Mesenteric fat pad (tissue), 1 donor: ENCODE measurements at places on chromosomes 5 and 9. TPM values are rescaled to one million over a fixed set of nuclear protein-coding genes. Genes with fewer than 3 reads are reported as not detected.

DNA sequence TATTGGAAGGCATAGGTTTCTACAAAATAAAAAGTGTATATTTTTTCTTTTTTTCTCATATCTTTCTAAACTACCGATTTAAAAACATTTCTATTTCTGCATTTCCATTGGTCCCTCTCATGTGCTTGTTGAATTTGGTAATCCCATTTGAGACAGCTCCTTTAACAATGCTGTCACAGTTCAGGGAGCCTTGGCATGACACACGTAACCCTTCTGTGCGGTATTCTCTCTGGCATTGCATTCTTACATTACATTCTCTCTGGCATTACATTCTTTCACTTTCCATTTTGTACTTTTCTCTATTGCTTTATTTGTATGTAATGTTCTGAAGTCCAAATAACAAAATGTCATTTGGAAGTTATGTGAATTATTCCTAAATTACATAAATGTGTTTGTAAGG lies 150.7 kb upstream of the RASGRF2 start:
- no peak for DNase-seq

DNA sequence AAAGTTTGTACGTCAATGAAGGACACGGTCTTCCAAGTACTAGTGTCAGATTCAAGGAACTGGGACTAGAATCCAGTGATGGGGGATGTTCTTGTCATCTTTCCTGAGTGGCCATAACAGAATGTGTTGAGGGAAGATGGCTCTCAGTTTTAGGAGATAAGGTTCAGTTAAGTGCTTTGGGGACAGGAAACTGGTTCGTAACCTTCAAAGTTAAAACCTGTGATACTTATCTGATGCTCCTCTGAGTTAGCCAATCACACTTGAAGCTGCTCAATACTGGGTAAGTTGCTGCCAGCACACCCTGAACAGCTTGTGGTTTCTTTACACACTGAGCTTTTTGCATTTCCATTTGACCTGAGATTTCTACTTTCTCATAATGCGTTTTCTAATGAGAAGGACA lies 64.4 kb downstream of the PIK3R1 start:
- no peak for DNase-seq

- no peak for DNase-seq
These were observed 29.1 kb downstream of the FGD3 start for GRCh38 chr9:92976431-92976830.

DNA sequence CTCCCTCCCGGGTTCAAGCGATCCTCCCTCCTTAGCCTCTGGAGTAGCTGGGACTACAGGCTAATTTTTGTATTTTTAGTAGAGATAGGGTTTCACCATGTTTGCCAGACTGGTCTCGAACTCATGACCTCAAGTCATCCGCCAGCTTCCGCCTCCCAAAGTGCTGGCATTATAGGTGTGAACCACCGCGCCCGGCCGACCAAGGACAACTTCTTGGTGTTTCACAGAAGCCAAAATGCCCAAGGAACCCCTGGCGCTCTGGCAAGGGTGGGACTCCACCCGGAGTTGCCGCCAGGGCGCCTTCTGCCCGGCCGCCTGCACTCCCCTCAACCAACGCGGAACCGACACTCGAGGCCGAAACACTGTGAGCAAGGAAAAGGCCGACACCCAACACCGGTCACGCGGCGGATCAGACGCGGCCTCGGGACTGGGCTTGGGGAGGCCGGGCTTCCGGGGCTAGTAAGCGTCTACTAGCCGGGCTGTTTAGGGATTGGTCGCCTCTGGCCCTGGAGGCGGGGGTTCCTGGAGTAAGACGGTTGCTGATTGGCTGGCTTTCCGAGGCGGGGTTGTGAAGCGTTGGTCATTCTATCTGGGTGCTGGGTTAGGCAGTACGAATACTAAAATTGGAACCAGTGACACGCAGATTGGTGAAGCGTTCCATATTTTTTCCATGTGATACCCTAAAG lies 7.7 kb upstream of the CFAP157 start:
- peak; percentile 96 for DNase-seq

- no peak for DNase-seq
These were observed 116.6 kb downstream of the DROSHA start for GRCh38 chr5:31415009-31415923.

GRCh38 chr5:490116-491106 lies 33.8 kb downstream of the SLC9A3 start:
- no peak for DNase-seq

DNA sequence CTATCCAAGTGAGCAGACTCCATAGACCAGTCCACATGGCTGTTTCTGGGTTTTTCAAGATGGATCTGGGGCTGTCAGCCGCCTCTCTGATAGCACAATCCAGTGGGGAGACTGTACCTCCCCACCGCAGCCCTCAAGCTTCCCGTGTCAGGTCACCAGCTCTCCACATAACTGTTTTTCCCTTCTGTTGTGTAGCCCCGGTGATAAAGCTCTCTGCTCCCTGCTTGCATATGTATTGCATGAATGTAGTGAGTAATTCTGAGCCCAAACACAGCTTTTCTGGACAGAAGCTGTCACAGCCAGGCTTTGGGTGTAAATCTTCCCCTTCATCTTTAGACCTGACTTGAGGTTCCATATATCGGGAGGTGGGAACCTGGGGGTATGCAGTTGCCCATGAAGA lies 23.1 kb upstream of the CFAP157 start:
- DNase-seq, result no peak

- DNase-seq, result no peak
These were observed 8.2 kb downstream of the DNM1 start for GRCh38 chr9:128211186-128211980.

DNA sequence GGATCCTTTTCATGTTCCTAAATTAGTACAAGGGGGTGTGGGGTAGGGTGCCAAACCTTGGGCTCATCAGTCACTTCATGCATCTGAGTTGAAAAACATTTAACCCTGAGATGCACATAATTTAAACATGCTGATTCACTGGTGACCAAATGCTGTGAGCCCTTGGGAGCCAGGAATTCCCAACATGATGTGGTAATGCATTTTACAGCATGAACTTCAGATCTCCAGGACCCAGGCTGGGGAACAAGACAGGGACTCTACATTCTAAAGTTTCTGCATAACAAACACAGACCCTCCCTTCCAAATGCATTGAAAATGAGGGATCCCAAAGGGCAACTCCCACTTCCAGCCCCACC lies 322.2 kb downstream of the NDUFS4 start:
- DNase-seq, result no peak

GRCh38 chr5:52648726-52649125 lies 139.0 kb upstream of the ITGA1 start:
- no peak for DNase-seq

- no peak for DNase-seq
These were observed 185.6 kb downstream of the SNX18 start for GRCh38 chr5:54703133-54703532.

- no peak for DNase-seq
These were observed 31.9 kb upstream of the TARS1 start for GRCh38 chr5:33408816-33409215.

FOXD4L3 gene
- not detected for total RNA-seq

FOXD4L5 gene
- not detected for total RNA-seq

SAXO1 gene
- not detected for total RNA-seq

VPS13A gene
- total RNA-seq, result 26.8 TPM

SLC6A7 gene
- not detected for total RNA-seq

RAPGEF1 gene
- total RNA-seq, result 106 TPM

GFI1B gene
- total RNA-seq, result not detected
